NCI-H1092 (cell line): ENCODE measurements at places on chromosomes 1 and 21.
A peak's percentile ranks its signal among the peaks of the same experiment; 100 is the strongest.

GRCh38 chr1:246907472-246907871, 24.3 kb downstream of the AHCTF1 start:
- DNase-seq: peak; percentile 47

DNA sequence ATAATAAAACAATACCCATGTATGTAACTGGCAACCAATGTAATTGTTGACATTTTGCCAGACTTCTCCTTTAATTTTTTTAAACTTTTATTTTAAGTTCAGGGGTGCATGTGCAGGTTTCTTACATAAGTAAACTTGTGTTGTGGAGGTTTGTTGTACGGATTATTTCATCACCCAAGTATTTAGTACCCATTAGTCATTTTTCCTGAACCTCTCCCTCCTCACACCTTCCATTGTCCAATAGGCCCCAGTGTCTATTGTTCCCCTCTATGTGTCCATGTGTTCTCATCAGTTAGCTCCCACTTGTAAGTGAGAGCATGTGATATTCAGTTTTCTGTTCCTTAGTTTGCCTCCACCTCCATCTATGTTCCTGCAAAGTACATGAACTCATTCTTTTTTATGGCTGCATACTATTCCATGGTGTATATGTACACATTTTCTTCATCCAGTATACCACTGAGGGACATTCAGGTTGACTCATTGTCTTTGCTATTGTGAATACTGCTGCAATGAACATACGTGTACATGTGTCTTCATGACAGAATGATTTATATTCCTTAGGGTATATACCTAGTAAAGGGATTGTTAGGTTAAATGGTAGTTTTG, 6.7 kb downstream of the DEPDC1 start:
- no peak for DNase-seq

- no peak for DNase-seq
Measured at GRCh38 chr1:159849626-159850366, 12.7 kb downstream of the VSIG8 start.

- DNase-seq: peak; percentile 13
Measured at GRCh38 chr1:94757931-94758330, 62.2 kb upstream of the SLC44A3 start.

- no peak for DNase-seq
Measured at GRCh38 chr1:197559244-197559643, 216.0 kb downstream of the DENND1B start.

DNA sequence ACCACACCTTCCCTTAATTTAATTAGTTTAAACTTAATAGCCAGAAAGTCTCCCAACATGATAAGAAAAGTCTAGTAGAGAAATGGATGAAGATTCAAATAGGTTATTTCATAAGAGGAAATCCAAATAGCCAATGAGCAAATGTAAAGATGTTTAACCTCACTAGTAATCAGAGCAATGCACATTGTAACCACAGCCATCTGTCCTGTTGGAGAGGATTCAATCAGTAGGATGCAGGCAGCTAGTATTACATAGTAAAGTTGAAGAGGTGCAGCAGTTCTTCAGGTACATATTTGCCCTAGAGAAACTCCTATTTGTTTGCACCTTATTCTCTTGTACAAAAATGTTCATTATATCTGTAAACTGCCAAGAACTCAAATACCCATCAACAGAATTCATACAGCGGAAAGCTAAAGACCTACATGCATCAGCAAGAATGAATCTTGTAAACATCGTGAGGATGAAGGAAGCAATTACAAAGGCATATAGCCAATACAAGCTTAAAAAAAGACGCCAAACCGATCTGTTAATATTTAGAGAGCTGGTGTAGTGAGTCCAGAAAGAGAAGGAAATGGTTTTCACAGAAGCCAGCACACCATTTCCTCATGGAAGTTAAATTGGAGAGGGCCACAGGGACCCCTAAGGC, 27.9 kb downstream of the DIP2A start:
- no peak for DNase-seq

DNA sequence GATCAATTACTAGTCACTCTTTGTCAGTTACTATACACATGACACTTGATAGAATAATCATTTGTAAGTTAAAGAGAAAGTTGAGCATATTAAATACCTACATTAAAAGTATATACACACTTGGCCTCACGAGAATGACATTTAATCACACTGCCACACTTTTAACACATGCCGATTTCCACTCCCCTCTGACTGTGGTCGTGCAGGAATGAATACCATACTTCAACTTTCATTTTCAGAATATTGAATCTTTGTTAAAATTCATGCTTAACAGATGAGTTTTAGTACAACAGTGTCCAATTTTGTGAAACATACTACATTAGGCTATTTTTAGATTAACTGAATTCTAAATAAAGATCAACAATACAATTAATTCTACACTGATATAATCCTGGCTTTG, 78.2 kb upstream of the SDC3 start:
- no peak for DNase-seq

DNA sequence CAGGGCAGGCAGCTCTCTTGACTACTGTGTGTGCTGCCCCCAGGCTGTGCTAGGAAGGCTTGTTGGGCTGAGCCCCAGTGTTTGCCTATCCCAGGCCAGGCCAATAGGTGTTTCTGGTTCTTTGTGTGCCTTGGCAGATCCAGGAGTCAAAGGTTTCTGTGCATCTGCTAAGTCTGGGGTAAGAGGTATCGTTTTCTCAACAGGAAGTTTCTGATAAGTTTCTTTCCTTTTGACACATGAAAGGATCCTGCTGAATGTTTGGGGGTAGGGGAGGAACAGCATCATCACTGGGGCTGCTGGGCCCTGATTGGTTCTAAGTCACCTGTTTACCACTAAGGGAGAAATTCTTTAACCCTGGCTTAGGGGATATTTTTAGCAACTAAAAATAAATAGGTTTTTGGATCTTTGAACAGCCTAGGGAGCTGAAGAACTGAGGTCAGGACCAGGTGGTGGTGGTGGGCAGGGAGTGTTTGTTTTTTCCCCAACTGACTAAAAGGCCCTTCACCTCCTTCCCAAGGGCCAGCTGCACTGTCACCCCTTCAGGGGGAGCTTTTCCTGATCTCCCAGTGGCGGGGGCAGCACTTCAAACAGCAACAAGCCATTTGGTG, 85.1 kb downstream of the KCNN3 start:
- no peak for DNase-seq

GRCh38 chr1:98410082-98410481, 251.4 kb upstream of the SNX7 start:
- no peak for DNase-seq

DNA sequence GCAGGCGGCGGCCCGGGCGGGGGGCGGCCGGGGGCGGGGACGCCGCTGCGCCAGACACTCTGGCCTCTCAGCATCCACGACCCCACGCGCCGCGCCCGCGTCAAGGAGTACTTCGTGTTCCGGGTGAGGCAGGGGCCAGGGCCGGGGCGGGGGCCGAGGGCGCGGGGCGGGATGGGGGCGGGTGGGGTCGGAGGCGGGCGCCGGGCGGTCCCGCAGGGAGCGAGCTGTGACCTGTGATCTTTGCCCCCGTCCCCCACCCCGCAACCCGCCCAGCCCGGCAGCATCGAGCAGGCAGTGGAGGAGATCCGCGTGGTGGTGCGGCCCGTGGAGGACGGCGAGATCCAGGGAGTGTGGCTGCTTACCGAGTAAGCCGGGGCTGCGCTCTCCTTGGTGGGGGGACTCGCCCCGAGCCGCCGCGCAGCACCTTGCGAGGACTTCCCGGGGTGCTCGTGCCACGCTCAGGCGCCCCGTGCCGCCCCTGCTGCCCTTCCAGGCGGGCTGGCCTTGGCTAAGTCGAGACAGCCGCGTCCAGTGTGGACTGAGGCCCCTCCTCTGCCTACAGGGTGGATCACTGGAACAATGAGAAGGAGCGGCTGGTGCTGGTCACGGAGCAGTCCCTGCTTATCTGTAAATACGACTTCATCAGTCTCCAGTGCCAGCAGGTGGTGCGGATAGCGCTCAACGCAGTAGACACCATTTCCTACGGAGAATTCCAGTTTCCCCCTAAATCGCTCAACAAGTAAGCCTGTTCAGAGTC, 514 bp downstream of the TPRG1L start:
- DNase-seq: no peak

- no peak for DNase-seq
Measured at GRCh38 chr1:53350853-53351767, 23.2 kb upstream of the LRP8 start.

DNA sequence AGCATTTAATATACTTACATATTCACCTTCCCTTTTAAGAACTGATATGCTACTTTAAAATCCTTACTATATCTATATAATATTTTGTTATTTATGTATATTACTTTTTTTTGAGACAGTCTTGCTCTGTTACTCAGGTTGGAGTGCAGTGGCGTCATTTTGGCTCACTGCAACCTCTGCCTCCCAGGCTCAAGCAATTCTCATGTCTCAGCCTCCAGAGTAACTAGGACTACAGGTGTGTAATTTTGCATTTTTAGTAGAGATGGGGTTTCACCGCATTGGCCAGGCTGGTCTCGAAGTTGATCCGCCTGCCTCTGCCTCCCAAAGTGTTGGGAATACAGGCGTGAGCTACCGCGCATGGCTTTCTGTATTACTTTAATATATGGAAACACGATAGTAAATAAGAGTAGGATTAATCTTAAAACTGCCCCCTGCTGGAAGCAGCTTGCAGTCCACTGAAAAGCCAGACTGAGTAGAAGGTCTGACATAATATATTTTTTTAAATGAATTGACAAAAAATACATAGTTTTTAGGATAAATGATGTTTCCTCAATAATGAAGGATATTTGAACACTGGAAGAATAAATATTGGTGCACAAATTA, 24.4 kb downstream of the RCAN3 start:
- peak; percentile 5 for DNase-seq

- DNase-seq: no peak
Measured at GRCh38 chr1:172421974-172422604, 1.6 kb downstream of the C1orf105 start.

GRCh38 chr21:43306911-43307676, 119.8 kb downstream of the SIK1 start:
- DNase-seq: no peak

GRCh38 chr1:118099686-118100085, 85.3 kb downstream of the SPAG17 start:
- DNase-seq: no peak

GRCh38 chr21:16570856-16571255, 841.1 kb downstream of the USP25 start:
- no peak for DNase-seq

DNA sequence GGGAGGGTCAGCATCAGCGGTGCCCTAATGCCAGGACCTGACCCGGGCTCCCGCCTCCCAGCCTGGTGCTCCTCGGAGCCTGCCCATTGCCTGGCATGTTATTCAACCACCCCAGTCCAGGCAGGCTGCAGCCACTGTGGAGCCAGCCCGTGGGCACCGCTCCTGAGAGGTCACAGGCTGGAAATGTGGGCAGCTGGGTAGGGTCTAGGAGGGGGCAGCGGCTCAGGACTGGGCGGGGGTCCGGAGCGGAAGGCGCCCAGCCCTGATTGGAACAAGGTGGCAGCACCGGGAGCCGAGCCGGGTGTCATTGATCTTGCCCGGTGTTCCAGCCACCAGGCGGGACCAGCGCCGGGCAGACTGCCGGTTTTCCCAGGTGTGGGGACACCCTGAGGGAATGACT, 12.7 kb upstream of the RUNX3 start:
- no peak for DNase-seq

DNA sequence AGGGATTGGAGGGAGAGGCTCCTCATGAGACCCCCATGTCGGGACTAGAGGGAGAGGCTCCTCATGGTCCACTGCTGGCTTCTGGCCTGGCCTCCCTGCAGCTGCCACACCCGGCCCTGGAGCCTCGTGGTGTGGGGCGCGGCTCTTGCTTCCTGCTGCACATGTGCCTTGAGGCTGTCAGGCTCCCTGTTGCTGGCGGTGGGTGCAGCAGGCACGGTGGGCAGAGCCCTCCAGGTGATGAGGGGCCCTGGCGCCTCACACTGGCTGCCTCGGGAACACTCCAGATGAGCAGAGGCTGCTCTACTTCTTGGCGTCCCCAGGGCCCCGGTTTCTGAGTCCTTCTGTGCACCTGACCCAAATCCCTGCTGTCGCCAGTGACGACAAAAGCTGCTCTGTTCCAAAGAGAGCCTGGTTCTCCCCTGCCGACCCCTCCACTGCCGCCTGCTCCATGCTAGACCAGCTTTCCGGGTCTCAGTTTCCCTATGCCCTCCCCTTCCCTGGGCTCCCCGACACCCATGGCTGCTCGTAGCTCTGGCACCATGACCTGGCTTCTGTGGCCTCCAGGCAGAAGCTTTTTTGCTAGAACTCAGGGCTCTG, 9.7 kb upstream of the ATAD3B start:
- DNase-seq: no peak

GRCh38 chr21:45880097-45881068, 101.2 kb upstream of the COL6A1 start:
- peak; percentile 80 for DNase-seq

DNA sequence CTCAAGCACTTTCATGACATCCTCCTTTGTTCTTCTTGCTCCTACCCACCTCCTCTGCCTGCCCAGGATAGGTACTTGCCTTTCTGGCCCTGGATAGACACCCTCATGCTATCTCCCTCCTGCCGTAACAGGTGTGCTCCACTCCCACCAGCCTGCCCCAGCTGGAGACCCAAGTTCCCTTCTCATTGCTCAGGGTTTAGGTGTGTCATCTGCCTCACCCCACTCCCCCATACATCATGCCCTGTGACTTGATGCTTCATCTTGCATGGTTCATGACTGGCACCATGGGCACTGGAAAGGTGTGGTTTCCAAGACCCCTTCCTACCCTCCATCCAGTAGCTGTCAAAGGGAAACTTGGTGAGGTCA, 5.9 kb downstream of the RHEX start:
- DNase-seq: no peak

DNA sequence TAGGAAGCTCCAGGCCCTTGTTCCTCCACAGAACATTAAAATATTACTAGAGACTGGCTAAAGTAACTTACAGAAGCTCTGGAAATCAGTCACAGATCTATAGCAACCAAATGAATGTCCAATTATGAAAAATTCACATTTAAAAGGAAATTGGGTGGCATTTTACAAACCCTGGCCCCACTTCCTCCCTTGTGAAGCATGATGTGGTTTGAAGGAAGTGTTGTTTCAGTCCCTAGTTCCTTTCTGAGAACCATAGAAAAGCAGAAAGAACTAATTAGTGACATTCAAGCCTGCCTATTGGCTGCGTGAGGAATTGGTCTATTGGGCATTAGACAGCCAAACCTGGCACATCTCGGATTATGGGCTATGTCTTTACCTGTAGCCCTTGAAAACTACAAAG, 649.7 kb upstream of the NEGR1 start:
- DNase-seq: no peak

GRCh38 chr1:219120624-219121544, 52.8 kb upstream of the LYPLAL1 start:
- DNase-seq: no peak
